ENCODE measurements at places on chromosomes 5 and 9.

GRCh38 chr5:129135633-129136032 lies 41.1 kb downstream of the ISOC1 start:
- DNase-seq, result no peak

GRCh38 chr9:134628354-134628736 lies 13.3 kb upstream of the COL5A1 start:
- DNase-seq, result no peak

DNA sequence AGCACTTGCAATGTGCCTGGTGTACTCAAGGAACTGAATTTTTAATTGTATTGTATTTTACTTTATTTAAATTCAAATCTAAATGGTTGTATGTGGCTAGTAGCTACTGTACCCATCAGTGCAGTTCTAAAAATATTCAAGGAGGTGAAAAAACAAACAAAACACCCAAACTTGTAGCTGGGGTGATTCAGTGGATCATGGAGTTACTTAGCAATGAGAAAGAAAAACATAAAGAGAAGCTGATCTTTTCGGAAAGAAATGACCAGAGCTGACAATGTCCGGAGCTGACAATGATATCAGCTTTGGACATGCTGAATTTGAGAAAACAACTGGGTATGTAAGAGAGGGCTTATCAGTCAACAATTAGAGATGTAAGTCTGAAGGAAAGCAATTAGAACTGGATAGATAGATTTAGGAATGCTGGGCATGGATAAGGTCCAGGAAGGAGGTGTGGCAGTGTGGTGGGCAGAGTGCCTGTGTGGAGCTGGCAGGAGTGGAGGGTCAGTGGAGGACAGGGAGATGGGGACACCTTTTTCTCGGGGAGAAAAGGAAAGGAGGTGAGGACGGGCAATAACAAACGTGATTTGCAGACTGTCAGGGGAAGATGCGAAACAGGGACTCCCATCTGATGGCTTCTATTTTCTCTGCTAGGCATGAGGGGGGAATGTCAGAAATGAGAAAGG lies 113.2 kb downstream of the DCP2 start:
- no peak for DNase-seq

- no peak for DNase-seq
These were observed 307.3 kb upstream of the MPDZ start for GRCh38 chr9:13586587-13587374.

DNA sequence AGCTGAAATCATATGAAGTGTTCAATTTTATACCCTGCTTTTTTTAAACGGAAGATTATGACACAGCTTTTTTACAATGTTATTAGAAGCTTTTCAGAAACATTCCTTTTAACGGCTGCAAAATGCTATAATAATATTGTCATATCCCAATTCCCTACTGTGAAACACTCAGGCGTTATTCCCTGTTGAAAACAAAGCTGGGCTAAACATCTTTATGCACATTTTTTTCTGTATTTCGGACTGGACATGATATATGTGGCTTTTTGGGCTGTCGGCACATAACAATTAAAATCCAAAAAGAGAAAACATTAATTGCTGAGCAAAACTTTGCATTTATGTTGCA lies 12.0 kb upstream of the CTSL start:
- DNase-seq, result no peak

DNA sequence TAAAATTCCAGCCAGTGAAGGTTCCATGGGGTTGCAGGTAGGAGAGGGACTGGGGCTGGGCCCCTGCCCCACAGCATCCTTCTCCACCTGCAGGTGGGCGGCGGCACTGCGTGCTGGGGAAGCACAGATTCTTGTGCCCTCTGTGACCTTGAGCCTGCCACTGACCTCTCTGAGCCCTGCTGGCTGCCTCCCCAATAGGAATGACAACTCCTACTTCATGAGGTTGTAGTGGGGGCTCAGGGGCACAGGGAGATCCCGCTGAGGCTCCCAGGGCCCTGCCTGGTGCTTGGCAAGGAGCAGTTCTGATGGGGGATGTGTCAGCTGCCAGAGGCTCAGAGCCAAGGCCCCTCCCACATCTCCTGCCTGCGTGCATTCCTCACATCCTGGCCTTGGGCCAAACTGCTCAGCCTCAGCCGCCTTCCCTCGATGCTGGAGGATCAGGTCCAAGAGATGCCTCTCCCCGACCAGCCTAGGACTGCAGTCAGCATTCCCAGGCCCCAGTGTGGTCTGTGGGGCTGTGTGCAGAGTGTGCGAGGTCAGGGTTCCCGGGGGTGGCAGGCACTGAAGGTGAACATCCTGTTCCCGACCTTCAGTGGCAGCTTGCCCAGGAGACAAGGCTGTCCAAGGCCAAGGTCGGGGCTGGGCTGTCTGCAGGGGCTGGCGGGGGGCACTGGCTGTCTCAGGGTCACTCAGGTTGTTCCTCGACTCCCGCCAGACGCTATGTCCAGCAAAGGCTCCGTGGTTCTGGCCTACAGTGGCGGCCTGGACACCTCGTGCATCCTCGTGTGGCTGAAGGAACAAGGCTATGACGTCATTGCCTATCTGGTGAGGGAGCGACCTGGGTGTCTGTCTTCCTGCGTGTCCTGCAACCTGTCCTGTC lies 7.0 kb downstream of the ASS1 start:
- DNase-seq, result no peak

GRCh38 chr5:66796305-66797292 lies 200.4 kb downstream of the MAST4 start:
- no peak for DNase-seq
